ENCODE measurements at places on chromosomes 16 and 17. TPM values are rescaled to one million over a fixed set of nuclear protein-coding genes. Genes with fewer than 3 reads are reported as not detected.
A peak's percentile ranks its signal among the peaks of the same experiment; 100 is the strongest.

NPW gene
- 1.6 TPM for total RNA-seq

DNA sequence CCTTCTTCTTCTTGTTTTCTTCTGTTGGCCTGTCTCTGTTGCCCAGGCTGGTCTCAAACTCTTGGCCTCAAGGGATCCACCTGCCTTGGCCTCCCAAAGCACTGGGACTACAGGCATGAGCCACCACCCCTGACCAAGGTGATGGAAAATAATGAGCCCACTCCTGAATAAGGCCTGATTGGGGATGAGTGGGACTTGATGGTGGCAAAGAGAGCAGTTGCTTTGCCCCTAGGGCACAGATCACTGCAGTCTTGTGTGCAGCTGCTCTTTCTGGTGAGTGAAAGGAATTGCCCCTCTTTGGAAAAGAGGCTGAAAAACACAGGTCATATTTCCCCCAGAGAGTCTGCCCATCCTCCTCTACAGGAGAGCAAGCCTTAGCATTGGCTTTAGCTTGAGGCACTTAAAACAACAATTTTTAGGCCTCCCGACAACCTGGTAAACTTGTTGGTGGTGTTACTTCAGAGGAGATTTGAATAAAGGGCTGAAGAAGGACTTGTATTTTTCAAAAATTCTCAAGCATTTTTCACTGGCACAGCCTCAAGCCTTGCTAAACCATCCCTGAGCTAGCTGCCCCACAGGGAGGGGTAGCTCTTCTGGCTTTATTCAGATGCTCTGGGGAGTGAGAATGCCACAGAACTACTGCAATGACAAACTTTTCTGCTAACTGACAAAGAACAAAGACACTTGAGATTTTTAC, 6.1 kb upstream of the PDP2 start:
- DNase-seq, result no peak

JPT2 gene
- total RNA-seq, result 62.7 TPM

TBC1D3I gene
- total RNA-seq, result 1.4 TPM

- DNase-seq, result no peak
Observed at GRCh38 chr16:56029026-56029425, 153.9 kb upstream of the CES5A start.

- no peak for DNase-seq
Observed at GRCh38 chr17:45834471-45835396, 9.9 kb upstream of the SPPL2C start.

- DNase-seq, result no peak
Observed at GRCh38 chr17:56943505-56944125, 17.2 kb downstream of the COIL start.

GRCh38 chr16:27859020-27859419, 204.5 kb downstream of the GSG1L start:
- no peak for DNase-seq

DNA sequence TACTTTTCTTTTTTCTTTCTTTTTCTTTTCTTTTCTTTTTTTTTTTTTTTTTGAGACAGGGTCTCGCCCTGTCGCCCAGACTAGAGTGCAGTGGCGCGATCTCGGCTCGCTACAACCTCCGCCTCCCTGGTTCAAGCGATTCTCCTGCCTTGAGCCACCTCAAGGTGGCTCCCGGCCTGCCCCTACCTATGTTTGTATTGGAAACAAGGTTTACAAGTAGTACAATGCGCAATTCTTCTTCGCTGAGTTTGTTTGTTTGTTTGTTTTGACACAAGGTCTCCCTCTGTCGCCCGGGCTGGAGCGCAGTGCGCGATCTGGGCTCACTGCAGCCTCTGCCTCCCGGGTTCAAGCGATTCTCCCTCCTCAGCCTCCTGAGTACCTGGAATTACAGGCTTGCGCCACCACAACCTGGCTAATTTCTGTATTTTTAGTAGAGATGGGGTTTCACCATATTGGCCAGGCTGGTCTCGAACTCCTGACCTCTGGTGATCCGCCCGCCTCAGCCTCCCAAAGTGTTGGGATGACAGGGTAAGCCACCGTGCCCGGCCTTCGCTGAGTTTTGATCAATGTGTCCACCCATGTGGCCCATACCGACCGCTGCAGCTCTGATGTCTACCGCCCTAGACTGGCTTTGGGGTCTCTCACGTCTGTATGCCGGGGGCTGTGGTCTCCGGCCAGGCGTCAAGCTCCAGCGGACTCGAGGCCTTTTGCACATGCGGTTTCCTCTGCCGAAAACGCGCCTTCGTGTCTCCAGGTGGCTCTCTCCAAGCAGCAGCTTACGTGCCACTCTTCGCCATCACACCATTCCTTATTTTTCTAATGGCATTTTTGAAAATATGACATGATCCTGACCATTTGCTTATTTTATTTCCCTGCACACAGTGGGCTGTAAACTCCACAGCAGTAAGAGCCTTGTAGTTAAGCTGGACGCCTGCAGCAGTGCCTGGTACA, 1.1 kb upstream of the YBX2 start:
- no peak for DNase-seq

DNA sequence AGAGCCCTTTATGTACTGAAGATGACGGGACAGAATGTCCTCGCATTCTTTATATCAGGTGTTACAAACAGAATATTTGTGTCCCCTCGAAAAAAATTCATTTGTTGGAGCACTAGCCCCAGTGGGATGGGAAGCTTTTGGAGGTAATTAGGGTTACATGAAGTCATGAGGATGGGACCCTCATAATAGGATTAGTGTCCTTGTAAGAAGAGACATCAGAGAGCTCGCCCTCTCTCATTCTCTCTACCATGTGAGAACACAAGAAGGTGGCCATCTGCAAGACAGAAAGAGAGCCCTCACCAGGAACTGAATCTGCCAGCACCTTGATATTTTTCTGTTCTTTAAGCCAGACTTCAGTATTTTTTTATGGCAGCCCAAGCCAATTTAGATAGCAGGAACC, 72.4 kb downstream of the SLC39A11 start:
- DNase-seq, result no peak

- DNase-seq, result no peak
Observed at GRCh38 chr16:13767215-13767614, 152.7 kb upstream of the ERCC4 start.

- peak; percentile 22 for DNase-seq
Observed at GRCh38 chr16:77599793-77600415, 122.4 kb upstream of the NUDT7 start.

GRCh38 chr17:43534909-43535308, 11.2 kb downstream of the ETV4 start:
- DNase-seq, result no peak

- no peak for DNase-seq
Observed at GRCh38 chr16:54412037-54412436, 125.5 kb upstream of the IRX3 start.

GRCh38 chr16:88713568-88714419, 7.5 kb downstream of the CTU2 start:
- no peak for DNase-seq

GRCh38 chr17:34852614-34853013, 108.6 kb downstream of the CCT6B start:
- DNase-seq, result no peak

DNA sequence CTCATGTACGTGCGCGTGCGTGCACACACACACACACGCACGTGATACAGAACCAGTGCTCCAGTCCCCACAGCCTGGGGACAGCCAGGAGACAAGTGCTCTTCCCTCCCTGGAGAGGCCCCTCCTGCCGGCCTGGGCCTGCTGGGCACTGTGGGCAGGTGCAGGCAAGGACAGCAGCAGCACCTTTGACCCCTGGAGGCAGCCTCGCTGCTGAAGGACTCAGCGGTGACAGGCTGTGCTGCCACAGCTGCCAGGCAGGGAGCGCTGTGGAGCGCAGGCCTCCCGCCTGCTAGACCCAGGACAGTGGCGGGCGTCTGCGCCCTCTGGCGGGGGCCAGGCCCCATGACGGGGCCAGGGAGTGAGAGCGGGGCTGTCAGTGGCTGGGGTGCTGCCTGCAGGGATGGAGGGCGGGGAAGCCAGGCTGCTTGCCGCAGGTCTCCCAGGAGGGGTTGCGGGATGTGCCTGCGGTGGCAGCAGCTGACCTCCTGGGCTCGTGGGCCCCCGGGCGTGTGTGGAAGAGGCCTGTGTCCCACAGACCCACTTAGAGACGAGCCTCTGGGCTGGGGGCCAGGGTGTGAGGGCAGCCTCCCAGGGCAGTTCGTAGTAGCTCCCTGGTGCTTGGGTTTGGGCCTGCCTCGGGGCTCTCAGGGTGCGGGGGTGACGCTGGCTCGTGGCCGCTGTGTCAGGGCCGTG, 63.5 kb upstream of the PVALEF start:
- peak; percentile 80 for DNase-seq

MPV17L gene
- total RNA-seq, result 10.1 TPM

Data from mucosa of gallbladder (tissue), 1 donor.